ENCODE measurements at places on chromosomes 3 and 15. TPM values are rescaled to one million over a fixed set of nuclear protein-coding genes. Genes with fewer than 3 reads are reported as not detected.

DNA sequence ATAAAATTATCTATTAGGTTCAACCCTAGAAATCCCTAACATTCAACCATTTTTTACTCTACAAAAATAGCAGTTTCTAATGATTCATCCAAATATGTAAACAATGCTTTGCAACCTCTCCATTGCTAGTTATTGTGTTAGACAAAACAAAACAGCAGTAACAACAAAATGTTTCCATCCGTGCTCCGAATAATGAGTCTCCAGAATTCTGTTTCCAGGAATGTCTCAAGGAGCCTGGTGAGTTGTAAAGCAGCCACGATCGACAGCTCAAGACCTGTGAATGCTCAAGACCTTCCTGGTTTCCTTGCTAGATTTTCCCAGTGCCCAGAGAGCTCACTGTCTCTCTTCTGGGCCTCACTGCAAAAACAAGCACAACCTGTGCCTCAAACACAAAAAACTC, 49.9 kb downstream of the CHRD start:
- DNase-seq, result no peak

GRCh38 chr3:87627316-87627715, 350.9 kb upstream of the POU1F1 start:
- DNase-seq, result no peak

- no peak for DNase-seq
These were observed 94.4 kb upstream of the PHLDB2 start for GRCh38 chr3:111764645-111765091.

- DNase-seq, result no peak
These were observed 31.4 kb downstream of the NBEAL2 start for GRCh38 chr3:47010910-47011309.

GRCh38 chr3:192188218-192188835, 539.0 kb downstream of the FGF12 start:
- peak; percentile 49 for DNase-seq

DNA sequence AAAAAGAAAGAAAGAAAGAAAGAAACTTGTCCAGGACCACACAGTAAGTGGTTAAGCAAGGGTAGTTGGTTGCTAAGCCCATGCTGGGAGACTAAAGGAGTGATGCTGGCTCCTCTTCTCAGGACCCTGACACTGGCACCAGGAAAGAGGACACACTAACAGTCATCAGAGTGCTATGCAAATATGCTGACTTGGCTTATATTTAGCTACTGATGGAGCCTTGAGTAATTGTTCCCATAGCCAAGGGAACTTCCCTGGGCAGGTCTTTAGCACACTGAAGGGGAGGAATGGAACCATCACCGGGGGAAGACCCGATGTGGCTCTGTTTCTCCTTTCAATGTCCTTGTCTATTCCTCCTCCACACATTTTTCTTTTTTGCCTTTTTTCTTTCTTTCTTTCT, 6.2 kb downstream of the TMEM40 start:
- no peak for DNase-seq

DNA sequence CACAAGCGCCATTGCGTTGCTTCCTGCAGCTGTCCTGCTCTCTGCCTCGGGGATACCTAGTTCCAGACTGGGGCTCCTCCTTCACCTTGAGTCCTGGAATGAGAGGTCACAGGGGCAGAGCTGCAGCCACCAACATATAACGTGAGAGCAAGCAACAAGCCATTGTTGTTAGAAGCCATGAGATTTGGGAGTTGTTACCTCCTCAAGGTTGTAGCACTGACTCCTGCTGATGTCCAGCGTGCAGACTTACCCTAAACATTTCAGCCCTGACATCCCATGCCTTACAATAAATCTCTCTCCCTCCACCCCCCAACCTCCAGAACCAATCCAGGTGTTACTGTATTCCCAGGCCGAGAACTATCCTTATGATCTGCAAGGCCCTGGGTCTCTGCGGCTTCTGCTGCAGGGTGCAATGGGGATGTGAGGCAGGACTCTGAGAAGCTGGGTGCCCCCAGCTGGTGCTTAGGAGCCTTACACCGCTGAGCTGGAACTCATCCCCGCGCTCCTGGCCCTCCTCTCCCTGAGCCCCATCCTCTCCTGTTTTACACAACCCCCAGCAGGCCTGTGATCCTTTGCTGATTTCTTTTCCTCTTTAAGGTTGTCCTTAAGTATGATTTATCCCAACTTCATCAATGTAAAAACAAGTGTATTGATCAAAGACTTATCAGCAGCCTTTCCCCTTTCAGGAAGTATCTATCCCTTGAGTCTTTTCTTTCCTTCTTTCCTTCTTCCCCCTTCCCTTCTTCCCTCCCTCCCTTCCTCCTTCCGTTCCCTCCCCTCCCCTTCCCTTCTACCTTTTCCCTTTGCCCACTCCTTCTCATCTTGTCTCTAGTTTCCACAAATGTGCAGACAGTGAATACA, 84.2 kb upstream of the ABHD2 start:
- DNase-seq, result no peak

GRCh38 chr15:39581793-39582285, 960 bp downstream of the THBS1 start:
- peak; percentile 80 for DNase-seq

DNA sequence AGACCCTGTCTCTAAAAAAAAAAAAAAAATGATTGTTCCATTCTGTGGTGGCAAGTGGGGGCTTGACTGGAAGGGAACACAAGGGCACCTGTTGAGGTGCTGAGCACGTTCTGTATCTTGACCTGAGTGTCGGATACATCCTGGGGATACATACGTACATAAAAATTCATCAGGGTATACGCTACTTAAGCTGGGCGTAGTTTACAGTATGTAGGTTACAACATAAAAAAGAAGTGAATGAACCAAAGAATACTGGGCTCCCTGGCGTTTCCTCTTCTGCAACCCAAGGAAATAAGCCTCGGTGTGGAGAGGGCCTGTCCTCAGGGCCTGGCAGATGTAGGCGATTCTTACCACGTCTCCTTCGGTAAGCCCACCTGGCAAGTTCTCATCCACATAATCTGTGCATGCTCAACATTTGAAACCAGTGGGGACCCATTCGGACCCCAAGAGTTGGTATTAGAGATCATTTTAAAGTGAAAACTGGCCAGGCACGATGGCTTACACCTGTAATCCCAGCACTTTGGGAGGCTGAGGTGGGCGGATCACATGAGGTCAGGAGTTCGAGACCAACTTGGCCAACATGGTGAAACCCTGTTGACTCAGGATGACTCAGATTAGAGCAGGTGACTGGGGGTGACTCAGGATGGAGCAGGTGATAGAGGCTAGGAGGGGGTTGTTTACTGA, 5.1 kb upstream of the MUC20 start:
- peak; percentile 76 for DNase-seq

GRCh38 chr15:48250640-48251076, 44.6 kb downstream of the SLC12A1 start:
- no peak for DNase-seq

DNA sequence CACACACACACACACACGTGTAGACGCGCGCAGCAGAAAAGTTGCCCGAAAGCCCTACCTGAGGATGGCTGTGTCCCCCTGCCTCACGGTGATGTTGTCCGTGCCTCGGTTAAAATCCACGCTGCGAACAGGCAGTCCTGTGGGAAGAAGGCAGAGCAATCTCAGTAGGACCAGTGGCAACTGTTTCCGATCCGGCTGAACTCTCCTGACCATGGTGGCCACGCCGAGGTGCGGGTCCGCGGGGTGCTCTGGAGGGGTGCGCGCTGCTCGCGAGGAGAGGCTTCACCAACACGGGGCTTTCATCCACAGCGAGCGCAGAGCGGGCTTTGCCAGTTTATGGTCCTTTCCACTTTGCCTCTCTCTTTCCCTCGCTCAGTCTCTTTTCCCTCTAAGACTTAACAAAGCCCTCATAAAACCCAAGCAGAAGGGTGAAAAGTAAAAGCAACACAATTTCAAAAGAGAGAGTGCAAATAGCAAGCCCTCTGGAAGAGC, 422 bp downstream of the LSAMP start:
- no peak for DNase-seq

- no peak for DNase-seq
These were observed 16.1 kb downstream of the MINDY4B start for GRCh38 chr3:150889106-150889505.

DNA sequence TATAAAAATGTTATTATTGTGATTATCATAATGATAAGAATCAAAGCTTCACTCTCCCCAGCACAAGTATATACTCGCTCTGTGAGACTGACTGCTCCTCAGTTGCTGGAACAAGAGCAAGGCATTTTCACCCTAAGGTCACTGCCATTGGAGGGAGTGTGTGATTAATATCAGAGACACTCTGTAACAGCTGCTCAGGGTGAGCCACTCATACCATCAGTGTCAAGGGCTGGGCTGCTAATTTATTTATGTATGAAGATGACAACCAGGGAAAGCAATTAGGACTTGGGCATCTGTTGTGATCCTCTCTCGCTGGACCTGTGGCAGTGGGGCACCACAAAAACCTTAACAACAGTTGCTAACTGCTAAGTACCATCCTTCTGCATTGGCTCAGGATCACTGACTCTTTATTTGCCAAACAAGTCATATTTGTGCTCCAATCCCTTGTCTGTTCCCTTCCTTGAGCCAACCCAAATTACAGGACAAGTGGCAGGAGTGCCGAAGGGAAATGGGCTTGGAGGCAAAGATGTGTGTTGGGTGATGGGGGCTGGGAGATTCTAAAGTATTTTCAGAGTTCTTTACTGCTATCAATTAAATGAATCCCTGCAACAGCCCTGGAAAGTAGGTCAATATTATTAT, 297.5 kb upstream of the STT3B start:
- no peak for DNase-seq

GRCh38 chr15:62994975-62995681, 47.4 kb upstream of the TPM1 start:
- DNase-seq, result no peak

DNA sequence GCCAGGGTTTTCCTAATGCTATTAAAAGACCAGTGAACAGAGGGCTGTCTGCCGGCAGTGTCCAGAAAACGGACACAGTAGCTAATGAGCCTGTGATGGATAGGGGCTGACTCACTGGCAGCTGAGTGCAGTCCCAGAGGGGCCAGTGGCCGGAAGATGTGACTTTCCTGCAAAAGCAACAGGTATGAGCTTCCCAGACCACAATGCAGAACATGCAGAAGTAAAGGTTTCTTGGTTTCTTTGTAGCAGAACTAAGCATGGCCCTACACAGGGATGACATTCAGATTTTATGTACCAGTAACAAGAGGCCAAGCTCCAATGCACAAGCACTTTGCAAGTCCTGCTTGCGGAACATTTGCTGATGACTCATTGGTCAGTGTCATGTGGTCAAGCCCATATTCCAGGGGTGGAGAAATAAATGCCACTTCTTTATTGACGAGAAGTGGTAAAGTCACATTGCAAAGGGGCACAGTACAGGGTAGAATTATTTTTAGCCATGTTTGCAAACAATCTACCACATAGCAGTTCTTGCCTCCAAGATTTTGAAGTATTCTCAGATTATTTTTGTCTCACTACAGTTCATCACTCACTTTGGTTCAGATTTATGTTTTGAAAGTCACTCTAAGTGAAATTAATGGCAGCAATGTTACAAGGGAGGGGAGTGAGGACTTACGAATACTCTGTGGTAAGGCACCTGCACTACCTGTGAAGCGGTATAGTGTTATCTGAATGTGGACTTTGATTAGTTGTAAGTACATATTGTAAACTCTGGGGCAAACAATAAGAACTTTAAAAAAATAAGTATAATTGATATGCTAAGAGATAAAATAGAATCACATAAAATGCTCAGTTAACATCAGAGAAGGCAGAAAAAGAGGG, 263.3 kb downstream of the ABHD5 start:
- DNase-seq, result no peak

- DNase-seq, result no peak
These were observed 362.0 kb downstream of the CACNA2D3 start for GRCh38 chr3:54484334-54484733.

DNA sequence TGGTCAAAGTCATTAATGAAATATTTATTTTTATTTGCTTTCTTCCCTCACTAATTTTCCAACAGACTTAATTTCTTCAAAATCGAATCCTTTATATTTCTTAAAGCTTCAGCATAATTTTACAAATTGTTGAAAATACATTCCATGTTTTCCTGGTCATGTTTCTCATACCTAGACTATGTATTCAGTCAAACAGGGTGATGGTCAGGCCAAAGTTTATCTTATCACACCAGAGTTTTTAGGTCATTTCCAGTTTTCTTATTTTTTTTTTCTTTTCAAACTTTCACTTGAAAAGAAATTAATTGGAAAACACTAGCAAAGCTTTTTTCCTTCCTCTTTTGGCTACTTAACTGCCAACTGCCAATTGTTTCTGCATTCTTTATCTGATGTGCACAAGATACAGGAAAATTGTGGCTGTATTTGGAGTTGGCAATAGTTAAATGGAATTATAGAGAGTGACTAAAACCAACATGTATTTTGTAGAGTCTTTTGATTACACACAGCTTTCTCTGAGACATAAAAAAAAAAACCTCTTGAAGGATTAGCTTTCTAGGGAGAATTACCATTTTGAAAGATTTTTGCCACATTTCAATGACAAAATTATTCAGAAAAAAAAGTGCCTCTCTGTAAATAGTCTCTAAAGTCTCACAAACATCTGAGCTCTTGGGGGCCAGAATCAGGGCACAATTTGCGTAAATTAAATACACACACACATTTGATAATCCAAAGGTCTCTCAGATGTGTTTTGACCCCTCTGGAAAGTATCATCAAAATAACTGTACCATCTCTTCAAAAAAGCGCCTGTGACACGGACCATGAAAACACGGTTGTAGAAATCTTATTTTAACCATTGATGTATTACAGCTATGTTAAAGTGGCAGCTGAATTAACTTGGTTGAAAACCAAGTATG, 603.2 kb upstream of the KCNMB2 start:
- DNase-seq, result no peak

DNA sequence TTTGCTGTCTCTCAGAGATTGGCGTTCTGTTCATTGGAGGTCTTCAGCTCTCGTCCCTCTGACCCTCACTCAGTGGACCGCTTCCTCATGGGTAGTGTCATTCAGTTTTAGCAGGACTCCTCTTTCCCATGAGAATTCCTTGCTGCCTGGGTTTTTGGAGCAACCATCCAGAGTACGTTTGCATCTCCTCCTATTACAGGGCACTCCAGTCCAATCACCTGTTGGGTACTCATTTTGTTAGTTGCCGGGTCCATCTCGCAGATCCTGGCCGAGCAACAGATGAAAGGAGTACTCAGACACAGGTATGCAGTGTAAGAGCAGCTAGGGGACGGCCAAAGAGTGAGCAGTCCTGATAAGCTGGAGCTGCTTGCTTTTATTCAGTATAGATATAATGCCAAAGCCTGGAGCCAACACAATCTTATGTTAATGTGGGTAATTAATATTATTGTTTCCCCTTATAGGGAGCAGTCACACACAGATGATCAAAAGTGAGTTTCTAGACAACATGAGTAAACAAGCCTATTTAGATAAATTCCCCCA, 49.6 kb downstream of the ISG20 start:
- DNase-seq, result no peak

Gene SEMA7A
- total RNA-seq, result 2.2 TPM

Gene TICRR
- total RNA-seq, result 0.47 TPM

Gene SENP7
- 39.0 TPM for total RNA-seq

Gene CCDC174
- total RNA-seq, result 29.9 TPM

Gene CLDN11
- total RNA-seq, result 10.6 TPM

Gene PRSS50
- total RNA-seq, result 1.6 TPM

Gene ZFAND6
- 99.5 TPM for total RNA-seq

Gene GP5
- 0.21 TPM for total RNA-seq
